ENCODE measurements at places on chromosomes 1 and 21.

GRCh38 chr1:173409613-173410012, 67.5 kb upstream of the PRDX6 start:
- DNase-seq, result no peak

- no peak for DNase-seq
Observed at GRCh38 chr21:45019076-45019886, 55.1 kb upstream of the ADARB1 start.

DNA sequence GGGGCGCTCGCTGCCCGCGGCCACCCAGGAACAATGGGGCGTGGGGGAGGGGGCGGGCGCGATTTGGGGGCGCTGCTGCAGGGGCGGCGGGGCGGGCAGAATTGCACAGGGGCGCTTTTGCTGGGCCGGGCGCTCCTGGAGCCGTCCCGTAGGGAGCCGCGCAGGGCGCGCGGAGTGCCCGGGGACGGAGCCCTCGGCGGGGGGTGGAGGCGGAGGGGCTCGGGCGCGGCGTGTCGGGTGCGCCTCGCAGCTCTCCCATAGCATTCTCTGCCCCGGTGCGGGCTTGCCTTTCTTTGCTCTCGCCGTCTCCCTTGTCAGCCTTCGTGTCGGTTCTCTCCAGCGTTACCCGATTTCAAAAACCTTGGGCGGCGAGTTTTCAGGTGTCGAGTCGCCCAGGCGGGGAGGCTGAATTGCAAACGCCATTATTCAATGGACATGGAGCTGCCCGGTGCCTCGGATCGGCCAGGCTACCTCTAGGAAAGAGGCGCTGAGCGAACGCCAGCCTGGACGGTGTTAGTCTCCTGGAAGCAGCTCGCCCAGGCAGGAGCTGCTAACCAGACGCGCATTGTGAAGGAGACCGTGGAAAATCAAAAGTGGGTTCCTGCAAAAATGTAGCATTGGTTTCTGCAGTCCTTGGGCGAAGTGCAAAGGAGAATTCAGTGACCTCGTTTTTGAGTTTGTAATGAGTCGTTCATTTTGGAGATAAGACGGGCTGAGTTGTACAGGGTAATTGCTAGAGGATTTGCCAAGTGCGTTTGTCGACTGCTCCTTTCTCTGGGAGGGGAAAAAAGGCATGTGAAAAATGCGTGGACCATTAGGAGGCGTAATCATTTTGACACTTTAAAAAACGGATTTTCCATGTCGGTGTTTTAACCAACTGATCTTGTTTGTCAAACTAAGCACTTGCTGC, 626 bp downstream of the CXADR start:
- DNase-seq, result peak; percentile 35

DNA sequence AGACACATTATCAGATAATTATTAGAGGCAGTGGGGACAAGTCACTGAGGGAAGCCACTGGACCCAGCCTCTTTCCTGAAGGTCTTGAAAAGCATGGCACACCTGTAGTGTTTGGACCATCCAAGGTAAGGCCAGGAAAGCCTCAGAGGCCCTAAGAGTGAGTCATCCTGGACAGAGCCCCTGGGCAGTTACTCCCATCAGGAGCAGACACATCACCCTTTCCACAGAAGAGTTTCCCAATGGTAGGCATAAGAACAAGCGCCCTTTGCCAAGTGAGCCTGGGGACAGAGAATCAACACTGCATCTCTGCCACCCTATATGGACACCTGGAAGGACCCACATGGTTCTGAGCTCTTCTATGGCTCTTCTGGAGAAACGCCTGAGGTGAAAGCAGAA, 136.0 kb downstream of the PLXNA2 start:
- DNase-seq, result no peak

- DNase-seq, result no peak
Observed at GRCh38 chr1:101205457-101205856, 31.4 kb upstream of the S1PR1 start.
